ENCODE measurements at places on chromosomes 6 and 20.
A peak's percentile ranks its signal among the peaks of the same experiment; 100 is the strongest.

- DNase-seq = peak; percentile 82
These were observed at the start of gene PPP1R3G for GRCh38 chr6:5084781-5085647. Gene PPP1R3G, plus strand, starts transcription at chr6:5085341. Its CDS starts 145 bp downstream, at chr6:5085486.

GRCh38 chr20:17229256-17229655, 2.4 kb downstream of the PCSK2 start:
- DNase-seq = no peak

DNA sequence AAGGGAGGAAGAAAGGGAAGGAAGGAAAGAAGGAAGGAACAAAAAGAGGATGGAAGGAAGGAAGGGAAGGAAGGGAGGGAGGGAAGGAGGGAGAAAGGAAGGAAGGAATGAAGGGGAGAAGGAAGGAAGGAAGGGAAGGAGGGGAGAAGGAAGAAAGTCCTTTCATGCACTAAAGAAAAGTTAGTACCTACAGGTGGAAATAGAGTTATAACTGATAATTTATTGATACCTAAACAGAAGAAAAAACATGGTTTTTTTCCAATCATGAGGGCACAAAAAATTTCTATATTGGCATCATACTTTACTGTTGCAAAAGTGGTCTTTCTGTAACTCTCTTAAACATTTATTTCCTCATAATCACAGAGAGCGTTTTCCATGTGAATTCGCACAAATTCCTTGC, 659.4 kb downstream of the MAFB start:
- no peak for DNase-seq

DNA sequence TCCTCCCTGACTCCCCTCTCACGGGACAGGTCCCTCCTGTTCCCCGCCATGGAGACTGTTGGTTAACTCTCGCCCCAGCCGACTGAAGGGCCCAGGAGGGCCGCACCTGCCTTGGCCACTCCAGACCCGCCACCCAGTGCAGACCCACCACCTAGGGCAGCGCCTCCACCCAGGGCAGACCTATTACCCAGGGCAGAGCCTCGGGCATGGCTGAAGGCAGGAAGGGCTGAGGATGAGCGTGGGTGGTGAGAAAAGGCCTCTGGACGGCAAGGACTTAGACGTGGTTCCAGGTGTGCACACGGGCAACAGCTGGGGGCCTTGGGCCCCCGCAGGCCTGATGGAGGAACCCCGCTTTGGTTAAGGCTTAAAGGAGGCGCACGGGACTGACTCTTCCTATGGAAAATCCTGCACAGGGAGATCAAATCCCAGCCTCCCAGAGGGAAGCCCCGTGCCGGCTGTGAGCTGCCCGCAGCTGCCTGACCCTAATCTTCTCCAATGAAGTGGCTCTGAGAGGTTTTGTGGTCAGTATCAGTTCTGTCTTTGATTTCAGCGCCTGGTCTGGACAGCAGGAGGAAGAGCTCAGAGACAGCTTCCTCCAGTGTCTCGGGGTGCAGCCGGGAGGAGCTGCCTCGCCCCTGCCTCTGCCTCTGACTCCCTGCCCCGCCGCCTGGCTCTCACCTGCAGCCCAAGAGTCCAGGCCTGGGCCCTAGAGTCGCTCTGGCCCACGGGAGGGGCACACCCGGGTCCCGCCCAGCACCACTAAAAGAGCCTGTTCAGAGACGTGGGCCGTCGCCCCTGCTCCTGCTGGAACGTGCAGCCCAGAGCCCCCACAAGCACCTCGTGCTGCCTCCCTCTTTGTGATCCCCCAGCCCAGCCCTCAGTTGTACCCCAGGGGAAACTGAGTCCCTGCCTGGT, 12.1 kb upstream of the CHRNA4 start:
- DNase-seq = no peak

DNA sequence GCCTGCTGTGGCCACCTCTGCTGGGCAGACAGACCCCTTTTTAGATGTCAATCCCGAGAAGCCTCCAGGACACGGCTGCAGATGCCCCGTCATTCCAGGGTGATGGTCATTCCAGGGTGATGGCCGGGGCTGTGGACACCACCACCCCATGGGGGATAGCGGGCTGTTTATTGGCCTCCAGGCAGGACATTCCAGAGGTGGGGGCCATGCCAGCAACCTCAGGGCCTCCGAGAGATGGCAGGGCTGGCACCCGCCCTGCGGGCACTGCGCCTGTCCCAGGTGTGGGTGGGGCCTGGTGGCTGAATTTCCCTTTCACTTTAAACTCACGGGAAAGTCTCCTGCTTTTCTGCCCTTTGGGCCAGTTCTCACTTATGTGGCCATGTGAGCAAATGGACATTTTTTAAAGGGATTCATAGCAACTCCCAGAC, 14.5 kb downstream of the COL9A3 start:
- no peak for DNase-seq

- DNase-seq = no peak
These were observed 13.8 kb downstream of the TBPL1 start for GRCh38 chr6:133966654-133967329.

DNA sequence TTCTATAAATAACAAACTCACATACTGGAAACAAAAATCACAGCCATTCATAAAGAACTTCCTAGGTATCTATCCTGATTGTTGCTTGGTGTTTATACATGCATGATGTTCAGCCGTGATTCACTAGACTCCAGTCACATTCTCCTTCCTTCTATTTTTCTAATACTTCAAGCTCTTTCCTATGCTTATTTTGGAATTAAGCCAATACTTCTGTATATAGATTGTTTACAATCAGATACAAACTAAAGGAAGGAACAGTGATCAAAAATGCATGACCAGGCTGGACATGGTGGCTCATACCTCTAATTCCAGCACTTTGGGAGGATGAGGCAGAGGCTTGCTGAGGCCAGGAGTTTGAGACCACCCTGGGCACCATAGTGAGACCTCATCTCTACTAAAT, 377.5 kb upstream of the IRAK1BP1 start:
- no peak for DNase-seq

GRCh38 chr6:162963861-162964260, 236.1 kb downstream of the PACRG start:
- DNase-seq = no peak

GRCh38 chr6:112680091-112680490, 333.0 kb downstream of the RFPL4B start:
- no peak for DNase-seq

DNA sequence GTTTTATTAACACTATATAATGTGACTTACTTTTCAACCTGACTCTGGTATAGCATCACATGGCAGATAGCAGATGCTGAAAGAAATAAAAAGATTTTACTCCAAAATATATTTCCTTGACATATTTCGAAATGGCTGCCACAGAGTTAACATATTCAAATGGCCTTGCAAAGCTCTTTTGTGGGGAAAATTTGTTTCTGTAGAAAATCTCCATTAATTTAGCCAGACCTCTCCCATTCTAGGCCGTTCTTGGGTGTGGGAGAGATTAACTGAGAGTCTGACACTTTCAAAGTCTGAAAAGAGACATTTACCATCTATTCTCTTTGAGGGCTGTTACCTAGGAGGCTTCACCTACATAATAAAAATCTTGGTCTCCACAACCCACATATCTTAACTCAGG, 217.2 kb downstream of the OTOR start:
- DNase-seq = no peak

GRCh38 chr6:18207438-18207837, 52.2 kb downstream of the KDM1B start:
- DNase-seq = no peak

GRCh38 chr20:31693987-31694661, 28.5 kb downstream of the BCL2L1 start:
- no peak for DNase-seq

DNA sequence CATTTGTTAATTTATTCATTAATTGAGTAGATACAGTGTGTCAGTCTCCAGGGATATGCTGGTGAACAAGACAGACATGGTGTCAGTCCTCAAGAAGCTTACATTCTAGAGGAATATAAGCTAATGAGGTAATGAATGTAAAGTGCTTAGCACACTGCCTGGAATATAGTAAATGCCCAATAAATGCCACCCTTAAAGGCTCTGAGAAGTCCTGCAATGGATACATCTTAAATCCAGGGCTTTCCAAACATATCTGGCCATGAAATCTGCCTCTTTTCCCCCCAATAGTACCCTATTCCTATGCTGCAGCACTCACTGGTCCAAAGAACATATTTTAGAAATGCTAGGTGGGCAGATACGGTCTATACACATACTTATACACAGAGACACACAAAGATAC, 49.2 kb upstream of the CTNNBL1 start:
- no peak for DNase-seq

DNA sequence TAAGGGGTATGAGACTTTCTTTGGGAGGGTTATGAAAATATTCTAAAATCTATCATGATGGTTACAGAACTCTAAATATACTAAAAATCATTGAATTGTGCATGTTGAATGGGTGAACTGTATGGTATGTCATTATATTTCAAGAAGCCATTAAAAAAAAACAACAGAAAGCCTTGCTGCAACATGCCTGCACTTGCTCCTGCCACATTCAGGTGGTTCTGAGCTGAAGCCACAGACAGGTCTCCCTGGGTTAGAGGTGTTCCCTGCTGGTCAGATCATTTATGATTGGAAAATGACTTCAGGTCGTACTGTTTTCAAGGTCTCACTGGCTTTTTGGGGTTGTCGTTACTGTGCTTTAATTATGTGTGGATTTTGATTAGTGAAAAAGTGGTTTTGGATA, 13.3 kb downstream of the GMPR start:
- DNase-seq = no peak

DNA sequence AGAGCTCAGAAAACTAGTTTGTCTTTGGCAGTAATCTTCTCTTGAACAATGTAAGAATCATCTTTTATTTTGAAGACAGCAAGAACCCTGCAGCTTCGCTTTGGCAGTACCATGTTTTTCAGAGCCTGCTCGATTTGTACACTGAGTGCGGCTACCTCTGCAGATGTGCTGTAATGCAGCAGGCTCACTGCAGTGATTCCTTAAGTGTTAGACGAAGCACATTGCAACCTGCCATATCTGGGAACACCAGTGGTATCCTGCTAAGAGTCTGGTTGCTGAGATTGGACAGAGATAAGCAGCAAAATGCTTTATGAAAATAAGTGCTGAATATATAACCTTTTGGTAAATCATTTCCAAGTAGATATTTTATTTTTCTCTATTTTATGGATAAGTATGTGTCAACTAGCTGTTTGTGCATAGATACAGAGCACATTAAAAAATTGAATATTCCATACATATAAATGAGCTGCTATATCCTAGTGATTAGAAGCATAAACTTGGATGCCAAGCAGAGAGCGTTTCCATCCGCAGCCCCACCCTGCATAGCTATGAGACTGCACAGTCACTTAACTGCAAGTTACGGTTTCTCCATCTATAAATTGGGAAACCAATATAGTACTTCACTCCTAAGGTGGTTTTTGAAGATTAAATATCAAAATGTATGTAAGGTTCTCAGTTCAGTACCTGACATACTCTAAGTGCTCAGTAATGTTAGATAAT, 328.3 kb downstream of the FARS2 start:
- no peak for DNase-seq

DNA sequence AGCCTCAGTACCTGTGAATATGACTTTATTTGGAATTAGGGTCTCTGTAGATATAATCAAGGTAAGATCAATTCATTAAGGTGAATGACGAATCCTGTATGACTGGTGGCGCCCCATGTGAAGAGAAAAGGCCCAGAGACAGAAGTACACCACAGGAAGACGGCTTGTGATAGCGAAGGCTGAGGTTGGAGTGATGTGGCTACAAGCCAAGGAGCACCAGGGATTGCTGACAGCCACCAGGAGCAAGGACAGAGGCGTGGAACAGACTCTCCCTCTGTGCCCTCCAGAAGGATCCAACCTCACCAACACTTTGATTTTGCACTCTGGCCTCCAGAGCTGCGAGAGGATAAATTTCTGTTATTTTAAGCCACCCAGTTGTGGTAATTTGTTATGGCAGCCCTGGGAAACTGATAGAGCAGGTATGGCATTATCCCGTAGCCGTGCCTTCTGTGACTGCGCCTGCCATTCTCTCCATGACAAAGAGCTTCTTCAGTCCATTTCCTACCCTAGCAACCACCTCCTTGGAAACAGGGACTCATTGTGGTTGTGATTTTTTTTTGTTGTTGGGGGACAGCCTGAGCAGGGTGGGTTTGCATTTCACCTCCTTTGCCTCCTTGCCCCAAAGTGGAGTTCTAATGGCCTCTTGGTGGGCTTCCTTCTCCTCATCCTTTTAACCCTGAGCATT, 29.6 kb downstream of the PTK7 start:
- no peak for DNase-seq

- no peak for DNase-seq
These were observed 214.4 kb downstream of the ERMARD start for GRCh38 chr6:169965657-169966311.

GRCh38 chr20:14005996-14006395, 10.7 kb downstream of the MACROD2 start:
- DNase-seq = no peak

GRCh38 chr6:23940466-23940865, 185.5 kb upstream of the NRSN1 start:
- no peak for DNase-seq

- DNase-seq = no peak
These were observed 12.7 kb downstream of the MRPS18A start for GRCh38 chr6:43674921-43675320.

GRCh38 chr6:139497345-139497961, 123.0 kb upstream of the CITED2 start:
- no peak for DNase-seq

GRCh38 chr6:116572162-116572561, 858 bp downstream of the RWDD1 start:
- no peak for DNase-seq

GRCh38 chr20:34300809-34301586, 2.2 kb downstream of the AHCY start:
- no peak for DNase-seq

DNA sequence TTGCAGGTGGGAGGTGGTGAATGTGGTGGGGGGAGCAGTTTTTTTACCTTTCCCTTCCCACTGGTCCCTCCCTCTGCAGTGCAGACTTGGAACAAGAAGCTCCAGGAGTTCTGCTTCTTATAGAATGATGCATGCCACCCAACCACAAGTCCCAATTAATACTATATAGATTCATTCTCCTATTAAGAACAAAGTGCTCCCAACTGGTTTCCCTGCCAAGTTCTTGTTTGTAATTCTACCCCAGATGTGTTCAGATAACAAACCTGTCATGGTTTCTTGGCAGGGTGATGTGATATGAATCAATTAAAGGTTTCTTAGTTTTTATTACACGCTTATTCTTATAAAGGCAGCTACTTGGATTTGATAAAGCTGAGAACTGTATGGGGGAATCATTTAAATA, 23.9 kb downstream of the HDDC2 start:
- no peak for DNase-seq

DNA sequence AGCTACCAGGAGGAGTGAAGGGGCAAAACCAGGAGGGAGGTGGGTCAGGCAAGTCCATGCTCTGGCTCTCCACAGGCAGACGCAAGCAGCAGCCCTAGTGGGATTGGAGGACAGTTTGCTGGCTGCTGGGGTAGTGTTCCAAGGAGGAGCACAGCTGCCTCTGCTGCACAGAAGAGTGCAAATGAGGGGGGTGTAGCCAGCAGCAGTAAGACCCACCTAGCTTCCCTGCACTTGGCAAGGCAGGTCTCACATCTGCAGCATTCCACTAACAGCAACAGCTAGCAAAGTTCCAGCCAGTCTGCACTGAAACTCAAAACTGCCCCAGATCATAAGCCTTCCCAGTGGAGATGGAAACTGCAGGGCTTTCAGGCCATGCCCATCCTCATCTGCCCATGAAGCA, 405.0 kb downstream of the UTRN start:
- DNase-seq = no peak

GRCh38 chr6:43951063-43951755, 176.0 kb downstream of the MRPL14 start:
- peak; percentile 95 for DNase-seq
